ENCODE measurements at places on chromosomes 1 and 21.

DNA sequence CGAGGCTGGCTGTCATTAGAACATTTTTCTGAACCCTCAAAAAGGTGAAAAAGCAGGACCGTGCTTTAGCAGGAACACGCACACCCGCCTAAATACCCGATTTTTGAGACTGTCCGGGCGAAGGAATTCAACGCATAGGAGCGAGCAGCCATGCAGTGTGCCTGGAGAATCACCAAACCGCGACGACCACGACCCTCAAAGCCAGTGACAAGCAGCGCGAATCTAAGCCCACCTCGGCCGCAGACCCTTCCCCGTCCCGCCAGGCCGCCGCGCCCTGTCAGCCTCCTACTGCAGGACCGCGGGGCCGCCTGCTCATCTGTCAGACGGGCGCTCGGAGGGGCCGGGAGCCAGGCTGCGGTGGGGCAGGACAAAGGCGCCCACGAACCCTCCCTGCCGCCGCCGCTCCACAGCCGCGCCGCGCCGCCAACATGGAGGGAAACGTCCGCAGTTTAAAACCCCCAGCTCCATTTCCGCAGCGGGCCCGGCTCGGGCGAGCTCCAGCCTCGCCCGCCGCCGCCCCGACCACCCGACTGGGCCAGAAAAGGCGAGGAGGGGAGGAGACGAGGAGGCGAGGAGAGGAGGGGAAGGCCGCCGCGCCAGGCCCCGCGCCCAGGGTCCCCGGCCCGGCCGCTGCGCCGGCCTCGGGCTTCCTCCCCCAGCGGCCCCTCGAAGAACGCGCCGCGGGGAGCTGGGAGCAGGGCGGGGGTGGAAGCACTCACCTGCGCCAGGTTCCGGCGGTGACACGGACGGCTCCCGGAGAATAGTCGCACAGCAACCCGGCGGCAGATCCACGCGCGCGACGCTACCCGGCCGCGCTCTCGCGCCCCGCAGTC, at the start of gene LBR:
Gene LBR (minus strand): TSS at position 804 of the 833 bp plus-strand sequence. CDS start 3,963 bp downstream, outside the sequence.
- no peak for DNase-seq

DNA sequence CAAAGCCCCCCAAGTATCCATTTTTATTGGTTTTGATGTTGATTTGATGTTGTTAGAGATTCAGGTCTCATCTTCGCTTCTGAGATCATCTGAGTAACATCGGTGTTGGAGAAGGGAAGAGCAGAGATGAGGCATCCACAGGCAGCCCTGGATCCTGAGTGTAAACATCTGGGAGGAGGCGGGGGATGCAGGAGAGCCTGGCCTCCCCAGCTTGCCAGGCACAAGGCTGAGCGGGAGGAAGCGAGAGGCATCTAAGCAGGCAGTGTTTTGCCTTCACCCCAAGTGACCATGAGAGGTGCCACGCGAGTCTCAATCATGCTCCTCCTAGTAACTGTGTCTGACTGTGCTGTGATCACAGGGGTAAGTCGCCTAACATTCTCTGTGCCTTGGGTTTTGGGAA, at the start of gene PROK1:
Gene PROK1 (plus strand): TSS at position 221 of the 400 bp plus-strand sequence. CDS start 68 bp downstream, at position 289.
- DNase-seq = no peak

- no peak for DNase-seq
Measured at GRCh38 chr1:36108314-36108713, 16.7 kb downstream of the COL8A2 start.

DNA sequence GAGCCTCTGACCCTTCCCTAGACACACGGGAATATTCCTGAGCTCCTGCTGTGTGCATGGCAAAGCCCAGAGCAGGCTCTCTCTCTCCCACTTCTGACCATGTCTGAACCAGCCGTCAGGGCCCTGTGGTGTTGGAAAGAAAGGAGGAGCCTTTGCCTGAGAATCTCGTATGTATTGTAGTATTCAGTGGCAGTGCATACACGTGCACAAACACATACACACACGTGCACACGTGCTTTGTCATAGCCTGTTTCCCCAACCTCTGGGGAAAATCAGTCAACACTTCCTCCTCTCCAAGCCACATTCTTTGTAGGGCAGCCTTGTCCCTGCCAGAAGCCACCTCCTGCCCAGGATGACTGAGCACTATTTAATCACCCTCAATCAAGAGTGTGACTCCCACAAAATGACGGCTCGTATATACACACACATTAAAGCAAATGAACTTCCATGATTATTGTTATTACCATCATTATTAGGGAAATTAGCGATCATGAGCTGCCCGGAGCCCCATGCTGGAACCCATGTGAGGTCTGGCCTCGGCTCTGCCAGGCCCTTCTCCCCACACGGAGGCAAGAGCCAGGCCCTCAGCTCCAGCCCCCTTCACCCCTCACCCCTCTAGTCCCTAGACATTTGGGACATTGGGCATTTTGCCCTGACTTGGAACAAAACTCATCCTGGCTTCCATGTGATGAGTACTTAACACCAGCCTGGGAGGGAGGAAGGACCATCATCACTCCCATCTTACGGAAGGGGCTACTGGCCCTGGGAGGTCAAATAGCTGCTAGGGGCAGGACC, 331.9 kb downstream of the NPHP4 start:
- no peak for DNase-seq

- DNase-seq = no peak
Measured at GRCh38 chr1:160578175-160578524, 1.1 kb downstream of the CD84 start.

GRCh38 chr1:29148656-29149491, 25.2 kb upstream of the TMEM200B start:
- DNase-seq = no peak

GRCh38 chr21:32713726-32714125, 14.1 kb downstream of the SYNJ1 start:
- DNase-seq = no peak

DNA sequence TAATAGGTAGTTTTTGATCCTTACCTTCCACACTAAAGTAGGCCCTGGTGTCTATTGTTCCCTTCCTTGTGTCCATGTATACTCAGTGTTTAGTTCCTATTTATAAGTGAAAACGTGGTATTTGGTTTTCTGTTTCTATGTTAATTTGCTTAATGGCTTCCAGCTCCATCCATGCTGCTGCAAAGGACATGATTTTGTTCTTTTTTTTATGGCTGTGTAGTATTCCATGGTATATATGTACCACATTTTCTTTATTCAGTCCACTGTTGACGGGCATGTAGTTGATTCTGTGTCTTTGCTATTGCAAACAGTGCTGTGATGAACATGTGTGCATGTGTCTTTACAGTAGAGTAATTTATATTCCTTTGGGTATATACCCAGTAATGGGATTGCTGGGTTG, 20.8 kb downstream of the PRCC start:
- no peak for DNase-seq

DNA sequence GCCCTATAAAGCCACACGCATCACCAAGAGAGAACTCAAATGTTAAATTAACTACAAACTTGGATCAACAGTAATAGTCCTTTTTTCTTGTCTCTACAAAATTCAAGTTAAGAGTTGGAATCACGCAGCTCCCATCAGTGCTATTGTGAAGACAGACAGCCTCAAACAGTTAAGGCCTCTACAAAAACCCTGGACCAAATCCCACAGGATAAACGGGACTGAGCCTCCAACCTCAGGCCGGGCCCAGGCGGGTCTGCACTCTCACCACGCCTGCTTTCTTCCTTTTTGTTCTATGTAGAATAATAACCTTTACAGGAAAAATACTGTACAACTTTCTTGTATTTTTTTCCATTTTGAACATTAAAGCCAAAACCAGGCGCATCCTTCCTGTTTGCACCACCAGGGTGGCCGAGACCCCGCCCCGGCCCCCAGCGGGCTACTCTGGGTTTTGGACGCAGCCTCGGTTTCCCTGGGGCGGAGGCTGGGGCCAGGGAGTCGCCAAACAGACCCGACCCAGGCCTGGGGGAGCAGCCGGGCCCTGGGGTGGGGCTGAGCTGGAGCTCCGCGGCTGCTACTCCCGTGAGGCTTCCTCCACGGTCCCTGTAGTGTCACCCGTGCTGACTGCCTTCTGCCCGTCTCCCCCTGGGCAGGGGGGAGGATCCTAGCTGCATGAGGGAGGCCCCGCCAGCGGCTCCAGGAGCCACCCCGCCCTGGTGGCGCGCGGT, 158.4 kb downstream of the CASZ1 start:
- DNase-seq = no peak

DNA sequence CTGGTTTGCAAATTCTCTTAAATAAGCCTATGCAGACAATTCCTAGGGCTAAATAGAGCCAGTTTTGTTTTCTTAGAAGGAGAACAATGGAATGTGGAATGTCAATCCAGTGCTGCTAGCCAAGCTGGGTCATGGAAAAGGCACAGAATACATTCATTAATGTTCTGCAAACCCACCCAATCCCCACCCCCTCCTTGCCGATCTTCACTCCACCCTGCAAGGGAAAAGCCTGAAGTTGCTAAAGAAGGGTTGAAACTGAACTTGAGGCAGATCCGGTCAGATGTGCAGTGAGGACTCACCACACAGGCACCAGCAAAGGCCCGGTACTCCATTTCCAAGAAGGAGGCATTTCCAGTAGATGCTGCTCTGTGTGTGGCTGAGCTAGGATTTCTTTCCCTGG, 179.6 kb downstream of the PLPP3 start:
- no peak for DNase-seq

- no peak for DNase-seq
Measured at GRCh38 chr1:37372302-37372701, 102.1 kb upstream of the ZC3H12A start.

GRCh38 chr1:179251675-179252074, 22.2 kb upstream of the ABL2 start:
- no peak for DNase-seq

GRCh38 chr1:87629673-87630072, 301.0 kb downstream of the LMO4 start:
- DNase-seq = no peak

GRCh38 chr21:36209626-36210171, 53.1 kb downstream of the DOP1B start:
- peak; percentile 23 for DNase-seq

DNA sequence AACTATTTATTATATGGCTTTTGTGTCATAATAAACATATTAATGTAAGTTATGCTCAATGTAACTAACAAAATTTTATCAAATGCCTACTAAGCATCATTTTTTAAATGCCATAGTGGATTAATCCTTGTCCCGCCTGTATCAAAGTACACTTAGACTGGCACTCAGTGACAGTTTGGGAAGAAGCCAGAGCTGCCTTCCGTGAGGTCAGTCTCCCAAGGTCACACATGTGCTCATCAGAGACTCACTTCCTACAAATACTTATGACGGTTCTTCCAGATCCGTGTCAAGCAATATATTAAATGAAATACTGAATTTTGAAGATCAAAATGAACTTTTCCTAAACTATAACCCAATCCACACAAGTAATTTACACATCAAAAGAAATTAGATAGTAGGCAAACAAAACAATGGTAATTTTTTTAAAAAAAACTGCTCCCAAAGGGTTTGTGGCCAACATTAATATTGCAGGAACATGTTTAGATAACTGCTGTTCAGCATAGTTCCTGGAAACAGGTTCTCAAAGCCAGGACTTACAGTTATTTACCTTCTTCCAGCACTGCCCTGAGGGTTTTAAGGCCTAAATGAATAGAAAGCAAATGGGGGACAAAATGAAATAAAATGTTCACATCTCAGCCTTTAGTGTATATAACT, 27.2 kb downstream of the WLS start:
- no peak for DNase-seq

- DNase-seq = no peak
Measured at GRCh38 chr1:205436776-205437410, 15.0 kb upstream of the LEMD1 start.

DNA sequence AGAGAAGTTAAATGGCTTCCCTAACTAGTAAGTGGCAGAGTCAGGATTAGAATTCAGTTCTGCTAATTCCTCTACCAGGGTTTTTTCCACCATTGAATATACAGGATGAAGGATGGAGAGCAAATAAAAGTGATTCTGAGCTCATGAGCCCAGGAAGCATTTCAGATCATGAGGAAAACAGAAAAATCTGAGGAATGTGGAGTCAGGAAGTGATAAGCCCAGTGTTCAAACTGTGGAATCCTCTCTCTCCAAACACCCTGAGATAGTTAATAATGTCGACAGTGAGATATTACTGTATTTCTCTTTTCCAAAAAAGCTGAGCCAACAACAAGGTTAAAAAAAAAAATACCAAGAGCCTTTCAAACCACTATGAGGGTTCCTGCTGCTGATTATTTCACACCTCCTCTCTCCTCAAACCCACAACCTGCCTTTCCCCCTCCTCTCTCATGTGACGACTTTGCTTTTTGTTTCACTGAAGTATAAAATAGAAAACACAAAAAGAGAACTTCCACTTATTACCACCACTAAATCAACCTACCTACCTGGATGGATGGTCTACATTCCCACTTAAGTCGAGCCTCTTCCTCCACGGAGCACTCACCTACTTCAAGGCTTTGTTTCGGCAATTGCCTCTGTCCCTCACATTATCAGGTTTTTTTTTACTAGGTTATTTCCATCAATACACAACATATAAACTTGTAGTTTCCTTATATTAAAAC, 8.9 kb downstream of the SLAMF1 start:
- no peak for DNase-seq

- no peak for DNase-seq
Measured at GRCh38 chr1:177310326-177310725, 139.6 kb downstream of the BRINP2 start.

GRCh38 chr1:45037456-45037855, 25.4 kb downstream of the UROD start:
- DNase-seq = no peak

DNA sequence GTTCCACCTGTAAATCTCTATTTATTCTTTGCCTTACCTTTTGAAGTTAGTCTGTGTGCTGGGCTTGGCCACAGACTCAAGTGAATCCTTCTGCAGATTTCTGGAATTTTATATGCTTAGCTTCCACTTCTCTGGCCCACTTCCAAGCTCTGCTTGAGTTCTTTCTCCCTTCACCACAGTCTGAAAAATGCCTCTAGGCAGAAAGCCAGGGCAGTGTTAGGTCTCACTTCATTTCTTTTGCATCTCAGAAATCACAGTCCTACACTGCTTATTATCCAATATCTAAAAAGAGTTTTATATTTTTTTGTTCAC, 48.9 kb downstream of the INKA2 start:
- no peak for DNase-seq

DNA sequence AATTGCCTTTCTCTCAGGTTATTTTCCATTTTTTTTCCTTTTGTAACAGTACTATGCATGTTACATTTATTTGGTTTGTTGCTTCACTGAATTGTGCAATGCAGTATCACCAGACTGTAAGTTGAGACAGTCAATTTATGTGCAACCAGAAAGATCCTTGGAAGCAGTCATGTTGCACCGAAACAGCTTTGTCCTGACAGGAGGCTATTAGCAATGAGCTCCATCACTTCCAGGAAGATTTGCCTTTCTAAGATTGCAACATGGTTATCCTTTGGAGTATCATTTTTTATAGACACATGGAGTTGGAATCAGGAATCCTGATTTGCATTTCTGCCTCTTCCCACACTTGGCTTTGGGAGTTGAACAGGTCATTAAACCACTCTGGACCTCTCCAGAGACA, 84.5 kb upstream of the ST6GALNAC5 start:
- DNase-seq = no peak

GRCh38 chr1:193402977-193403376, 216.6 kb upstream of the B3GALT2 start:
- no peak for DNase-seq

GRCh38 chr1:184634296-184634695, 120.4 kb downstream of the EDEM3 start:
- no peak for DNase-seq

GRCh38 chr1:1020000-1020404, at the start of gene AGRN:
Gene AGRN, plus strand, starts transcription at chr1:1020120. Its CDS starts 53 bp downstream, at chr1:1020173.
- no peak for DNase-seq

GRCh38 chr1:84269306-84269705, 32.2 kb upstream of the SAMD13 start:
- no peak for DNase-seq

GRCh38 chr1:76176000-76176399, 101.5 kb downstream of the ST6GALNAC3 start:
- DNase-seq = no peak

GRCh38 chr1:34055818-34056217, 109.2 kb downstream of the CSMD2 start:
- no peak for DNase-seq

Data from T-helper 9 cell (primary cell).